ENCODE measurements at places on chromosomes 11 and 22. TPM values are rescaled to one million over a fixed set of nuclear protein-coding genes. Genes with fewer than 3 reads are reported as not detected.

The ISX gene
- polyA plus RNA-seq: 0.01 TPM

The NCR3LG1 gene
- polyA plus RNA-seq: 0.18 TPM

GRCh38 chr22:48981371-48982061 lies 846.2 kb downstream of the BRD1 start:
- DNase-seq: no peak

DNA sequence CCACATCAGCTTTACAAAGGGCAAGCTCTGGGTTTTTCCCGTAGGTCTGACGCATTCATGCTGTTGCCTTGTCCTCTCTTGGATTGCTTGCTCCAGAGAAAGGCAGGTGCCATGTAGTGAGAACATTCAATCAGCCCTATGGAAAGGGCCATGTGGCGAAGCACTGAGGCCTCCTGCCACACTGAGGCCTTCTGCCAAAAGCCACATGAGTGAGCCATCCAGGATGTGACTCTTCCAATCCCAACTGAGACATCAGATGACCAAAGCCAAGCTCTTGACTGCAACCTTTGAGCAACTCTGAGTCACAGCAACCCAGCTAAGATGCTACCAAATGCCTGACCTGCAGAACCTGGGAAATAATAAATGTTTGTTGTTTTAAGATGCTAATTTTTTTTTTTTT lies 9.0 kb upstream of the PANX3 start:
- DNase-seq: no peak
